Calu3 (cell line): ENCODE measurements at places on chromosomes 13 and 19. TPM values are rescaled to one million over a fixed set of nuclear protein-coding genes. Genes with fewer than 3 reads are reported as not detected.

Gene PSG7
- total RNA-seq, result not detected in 2 replicates

Gene ZNF729
- total RNA-seq, result not detected in 2 replicates

Gene KLK1
- total RNA-seq, result not detected in 2 replicates

GRCh38 chr13:107529035-107529434 is 686.3 kb downstream of the LIG4 start:
- no peaks in the 10 kb centered on the region for H3K4me1 ChIP-seq
- H3K27ac ChIP-seq, result no peak overlapping the region
- DNase-seq, result no peak
- H3K4me3 ChIP-seq, result no peak overlapping the region
- H3K27me3 ChIP-seq, result no peaks in the 10 kb centered on the region

GRCh38 chr19:12145348-12145747 is 5.2 kb upstream of the ZNF20 start:
- no peak for DNase-seq
- H3K27ac ChIP-seq, result no peak overlapping the region
- peaks cover 11% of the 10 kb centered on the region for H3K4me1 ChIP-seq

DNA sequence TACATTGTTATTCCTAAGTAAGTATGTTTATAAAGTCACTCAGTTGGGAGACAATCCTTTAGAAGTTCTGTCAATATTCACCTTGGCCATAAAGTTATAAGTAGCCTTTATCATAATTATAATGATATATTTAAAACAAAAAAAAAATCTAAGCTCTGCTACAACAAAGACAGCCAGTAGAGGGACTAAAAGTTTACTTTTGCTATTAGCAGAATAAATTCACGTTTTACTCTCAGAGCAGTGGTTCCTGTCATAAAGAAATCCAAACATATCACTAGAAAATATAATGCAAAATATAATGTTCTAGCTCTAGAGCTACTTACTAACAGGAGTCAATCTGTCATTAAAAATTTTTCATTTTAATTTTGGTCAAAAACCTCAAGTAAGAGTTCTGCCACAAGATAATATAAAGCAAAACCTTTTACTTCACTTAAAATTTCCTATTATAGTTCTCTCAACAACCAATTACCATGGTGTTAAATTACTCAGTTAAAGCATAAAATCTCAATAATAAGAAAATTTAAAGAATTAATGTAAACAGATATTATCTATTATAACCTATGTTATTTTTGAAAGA is 17.7 kb downstream of the INTS6 start:
- H3K27ac ChIP-seq, result no peak overlapping the region
- H3K4me1 ChIP-seq, result no peaks in the 10 kb centered on the region
- H3K36me3 ChIP-seq, result no peaks in the 10 kb centered on the region
- DNase-seq, result no peak
- no peaks in the 10 kb centered on the region for H3K27me3 ChIP-seq
- no peak overlapping the region for H3K4me3 ChIP-seq

DNA sequence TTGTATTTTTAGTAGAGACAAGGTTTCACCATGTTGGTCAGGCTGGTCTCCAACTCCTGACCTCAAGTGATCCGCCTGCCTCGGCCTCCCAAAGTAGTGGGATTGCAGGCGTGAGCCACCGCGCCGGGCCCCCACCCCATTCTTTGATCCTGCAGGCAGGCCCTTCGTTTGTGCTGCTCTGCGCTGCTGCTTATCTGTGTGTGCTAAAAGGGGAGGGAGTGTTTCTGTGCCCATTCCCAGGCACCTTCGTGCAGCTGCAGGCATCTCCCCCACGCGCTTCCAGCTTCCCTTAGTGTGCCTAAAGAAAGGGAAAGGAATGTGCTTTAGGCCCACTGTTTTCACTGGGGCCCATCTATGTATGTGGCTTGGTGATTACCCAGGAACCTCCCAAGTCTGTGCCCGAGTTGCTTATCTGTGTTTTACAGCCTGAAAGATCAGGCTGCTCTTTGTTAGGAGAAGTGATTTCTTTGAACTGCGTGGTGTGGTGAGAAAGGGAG is 27.2 kb downstream of the EPN1 start:
- no peak overlapping the region for H3K4me3 ChIP-seq
- peaks cover 45% of the 10 kb centered on the region for H3K36me3 ChIP-seq
- H3K27me3 ChIP-seq, result no peaks in the 10 kb centered on the region
- no peaks in the 10 kb centered on the region for H3K4me1 ChIP-seq
- H3K27ac ChIP-seq, result no peak overlapping the region

GRCh38 chr13:95073747-95074311 is 227.4 kb downstream of the ABCC4 start:
- no peak overlapping the region for H3K27ac ChIP-seq
- no peak for DNase-seq
- no peaks in the 10 kb centered on the region for H3K27me3 ChIP-seq
- no peaks in the 10 kb centered on the region for H3K4me1 ChIP-seq
- H3K36me3 ChIP-seq, result peaks cover 5% of the 10 kb centered on the region

DNA sequence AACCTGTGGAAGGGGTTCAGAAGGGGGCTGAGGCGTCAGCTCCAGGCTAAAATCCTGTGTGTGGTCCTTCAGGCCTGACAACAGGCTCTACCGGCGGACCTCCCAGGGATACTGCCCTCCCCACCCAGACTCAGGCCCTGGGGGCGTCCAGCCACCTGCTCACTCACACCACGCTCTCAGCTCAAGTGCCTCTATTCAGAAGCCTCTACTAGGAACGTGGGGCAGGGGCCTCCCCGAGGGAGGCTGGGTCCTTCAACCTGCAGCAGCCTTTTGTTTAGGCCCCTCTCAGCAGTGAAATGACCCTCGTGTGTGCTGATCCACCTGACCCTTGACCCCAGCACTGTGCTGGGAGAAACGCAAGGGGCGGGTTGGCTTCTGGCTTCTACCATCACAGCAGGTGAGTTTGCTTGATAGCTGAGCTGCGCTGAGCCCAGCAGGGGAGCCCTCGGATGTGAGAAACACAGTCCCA is 10.6 kb downstream of the PLPP2 start:
- DNase-seq, result no peak
- H3K27ac ChIP-seq, result no peak overlapping the region
- H3K36me3 ChIP-seq, result peaks cover 36% of the 10 kb centered on the region
